Vagina (tissue), 2 donors: ENCODE measurements at places on chromosomes 1 and 21.
A peak's percentile ranks its signal among the peaks of the same experiment; 100 is the strongest.

DNA sequence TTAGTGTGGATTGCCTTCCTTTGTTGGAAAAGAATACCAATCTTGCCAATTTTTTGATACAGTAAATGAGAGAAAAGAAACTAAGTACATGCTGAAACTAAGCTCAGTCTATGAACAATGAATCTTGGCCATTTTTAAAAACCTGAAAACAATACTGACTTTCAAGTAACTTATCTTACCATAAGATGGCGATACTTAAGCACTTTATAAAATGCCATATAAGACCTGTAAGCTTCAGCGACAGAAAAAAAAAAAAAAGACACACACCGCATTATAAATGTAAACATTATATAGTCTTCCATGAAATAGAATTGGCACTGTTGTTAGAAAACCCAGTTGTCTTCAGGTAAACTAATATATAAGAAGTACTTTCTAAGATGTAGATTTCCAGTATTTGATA lies 3.0 kb downstream of the OLFM3 start:
- DNase-seq: no peak

DNA sequence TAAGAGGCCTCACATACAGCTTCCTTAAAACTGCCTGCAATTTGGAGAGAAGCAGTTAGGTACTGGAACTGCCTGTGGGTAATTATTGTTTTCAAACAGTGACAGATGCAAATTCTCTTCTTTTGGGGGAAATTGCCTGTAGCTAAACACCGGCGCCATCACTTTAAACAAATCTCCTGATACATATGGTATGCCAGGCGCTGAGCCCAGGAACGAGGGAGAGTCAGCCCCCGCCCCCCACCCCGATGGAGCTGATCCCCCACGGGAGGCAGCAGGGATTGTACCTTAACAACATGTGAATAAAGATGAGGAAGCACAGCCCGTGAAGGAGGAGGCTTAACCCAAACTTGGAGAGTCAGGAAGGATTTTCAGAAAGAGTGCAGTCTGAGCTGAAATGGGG lies 7.1 kb downstream of the TMEM51 start:
- DNase-seq: no peak

- peak; percentile 55 for DNase-seq
These were observed 466.2 kb downstream of the CAMTA1 start for GRCh38 chr1:7251454-7251800.

DNA sequence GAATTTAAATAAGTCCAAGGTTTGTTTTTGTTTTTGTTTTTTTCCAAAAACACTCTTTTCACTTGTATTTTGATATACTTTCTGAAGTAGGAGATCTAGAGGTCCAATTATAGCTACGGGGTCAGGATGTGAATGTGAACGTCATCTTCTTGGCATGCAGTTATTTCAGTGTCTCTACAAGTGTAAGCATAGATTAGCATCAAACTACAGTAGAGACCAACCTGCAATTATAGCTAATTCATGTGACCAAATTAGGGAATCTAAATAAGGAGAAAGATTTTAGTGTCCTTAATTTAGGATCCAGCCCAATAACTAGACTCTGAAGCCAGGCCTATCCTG lies 107.3 kb upstream of the PALMD start:
- no peak for DNase-seq

GRCh38 chr1:17097147-17097546 lies 22.1 kb downstream of the PADI2 start:
- DNase-seq: no peak

DNA sequence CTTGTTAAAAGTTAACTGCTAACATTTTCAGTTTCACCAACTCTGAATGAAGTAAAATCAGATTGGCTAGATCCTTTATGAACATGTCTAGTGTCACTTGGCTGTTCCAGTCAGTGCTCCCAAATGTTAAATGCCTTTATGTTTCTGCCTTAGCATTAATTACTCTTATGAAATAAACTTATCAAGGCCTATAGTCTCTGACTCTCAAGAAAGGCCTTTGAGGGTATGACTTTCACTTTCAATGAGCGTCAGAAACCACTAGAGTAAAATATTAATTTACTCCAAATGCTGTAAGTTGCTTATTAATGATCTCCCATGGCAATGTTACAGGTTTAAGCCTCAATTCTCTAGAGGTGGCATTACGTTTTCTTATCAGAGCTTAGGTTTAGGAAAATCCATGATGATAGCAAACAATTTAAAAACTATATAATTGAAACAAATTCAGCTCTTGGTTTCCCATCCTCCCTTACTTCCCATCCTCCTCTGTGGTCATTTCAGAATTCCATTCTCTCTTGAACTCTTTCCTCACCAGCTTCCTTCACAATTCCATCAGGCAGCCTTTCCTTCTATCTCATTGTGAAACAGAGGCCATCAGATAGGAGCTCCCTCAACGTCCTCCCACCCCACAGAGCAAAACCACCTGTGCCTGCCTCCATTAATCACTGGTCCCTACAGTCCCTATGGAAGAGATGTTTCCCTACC lies 108.6 kb upstream of the COP1 start:
- no peak for DNase-seq

DNA sequence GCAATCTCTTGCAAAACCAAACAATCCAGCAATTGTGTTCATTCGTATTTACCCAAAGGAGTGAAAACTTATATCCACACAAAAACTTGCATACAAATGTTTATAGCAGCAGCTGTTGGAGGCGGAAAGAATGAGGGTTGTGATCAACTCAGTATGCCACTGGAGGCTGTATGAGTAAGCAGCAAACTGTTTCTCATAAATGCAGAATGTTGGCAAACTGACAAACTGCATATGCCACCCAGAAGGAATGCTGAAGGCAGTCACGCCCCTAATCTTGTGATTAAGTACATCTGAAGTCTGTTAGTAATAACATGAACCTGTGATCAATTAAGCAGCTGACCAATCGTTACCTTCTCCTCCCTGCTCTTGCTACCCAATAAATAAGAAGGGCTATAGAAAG lies 60.5 kb upstream of the CR2 start:
- no peak for DNase-seq

DNA sequence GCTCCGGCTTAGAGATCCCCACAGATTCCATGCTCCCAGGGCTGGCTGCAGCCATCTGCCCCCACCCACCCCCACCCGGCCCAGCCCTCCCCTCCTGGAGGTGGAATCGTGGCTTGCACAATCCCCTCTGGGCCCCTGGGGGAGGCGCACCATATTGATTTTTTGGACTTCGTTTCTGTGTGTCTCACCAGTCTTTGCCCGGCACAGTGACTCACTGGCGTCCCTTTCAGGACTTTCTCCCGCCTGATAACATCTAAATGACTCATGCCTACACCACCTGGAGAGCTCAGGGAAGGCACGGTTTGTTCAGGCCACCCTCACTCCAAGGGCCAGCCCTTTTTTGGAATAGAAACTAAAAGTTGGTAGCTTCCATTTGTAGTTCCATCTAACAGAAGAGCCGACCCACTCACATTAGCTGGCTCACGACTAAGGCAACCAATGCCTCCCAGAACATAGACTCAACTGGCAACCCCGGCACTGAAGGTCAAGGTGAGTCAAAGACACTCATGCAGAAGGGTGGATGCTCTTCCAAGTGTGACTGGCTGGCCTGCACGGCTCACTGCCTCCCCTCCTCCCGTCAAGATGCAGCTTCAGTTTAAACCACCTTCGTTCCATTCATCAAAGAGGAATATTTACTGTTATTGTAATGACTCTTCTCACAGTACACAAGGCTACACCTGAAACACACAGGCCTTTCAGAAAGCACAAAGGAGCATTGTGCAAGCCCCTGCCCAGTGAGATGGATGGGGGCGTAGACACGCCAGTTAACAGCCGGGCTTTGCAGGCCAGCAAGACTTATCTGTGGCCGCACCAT lies 18.1 kb upstream of the ETS2 start:
- DNase-seq: no peak

- DNase-seq: peak; percentile 25
These were observed 27.1 kb upstream of the CNIH3 start for GRCh38 chr1:224589006-224589405.

DNA sequence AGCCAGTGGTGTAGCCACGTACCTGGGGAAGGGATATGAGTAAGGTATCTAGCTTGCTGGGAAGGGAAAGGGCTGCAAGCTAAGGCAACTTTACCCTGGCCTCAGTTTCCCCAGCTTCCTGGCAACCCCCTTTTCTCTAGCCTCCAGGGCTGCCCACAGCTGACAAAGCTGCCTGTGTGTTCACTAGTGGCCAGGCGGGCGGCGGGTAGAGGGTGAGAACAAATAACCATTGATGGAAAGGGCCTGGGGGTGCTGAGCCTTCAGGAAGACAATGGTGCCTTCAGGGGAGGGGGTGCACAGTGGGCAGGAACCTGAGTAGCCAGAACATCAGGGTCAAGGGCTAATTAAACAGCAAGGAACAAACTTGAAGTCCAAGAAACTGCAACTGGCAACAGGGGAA lies 6.1 kb downstream of the CERS2 start:
- no peak for DNase-seq

GRCh38 chr1:51328926-51329325 lies 1.4 kb downstream of the TTC39A start:
- no peak for DNase-seq

- DNase-seq: no peak
These were observed 37.3 kb downstream of the SNRPE start for GRCh38 chr1:203898458-203899352.

DNA sequence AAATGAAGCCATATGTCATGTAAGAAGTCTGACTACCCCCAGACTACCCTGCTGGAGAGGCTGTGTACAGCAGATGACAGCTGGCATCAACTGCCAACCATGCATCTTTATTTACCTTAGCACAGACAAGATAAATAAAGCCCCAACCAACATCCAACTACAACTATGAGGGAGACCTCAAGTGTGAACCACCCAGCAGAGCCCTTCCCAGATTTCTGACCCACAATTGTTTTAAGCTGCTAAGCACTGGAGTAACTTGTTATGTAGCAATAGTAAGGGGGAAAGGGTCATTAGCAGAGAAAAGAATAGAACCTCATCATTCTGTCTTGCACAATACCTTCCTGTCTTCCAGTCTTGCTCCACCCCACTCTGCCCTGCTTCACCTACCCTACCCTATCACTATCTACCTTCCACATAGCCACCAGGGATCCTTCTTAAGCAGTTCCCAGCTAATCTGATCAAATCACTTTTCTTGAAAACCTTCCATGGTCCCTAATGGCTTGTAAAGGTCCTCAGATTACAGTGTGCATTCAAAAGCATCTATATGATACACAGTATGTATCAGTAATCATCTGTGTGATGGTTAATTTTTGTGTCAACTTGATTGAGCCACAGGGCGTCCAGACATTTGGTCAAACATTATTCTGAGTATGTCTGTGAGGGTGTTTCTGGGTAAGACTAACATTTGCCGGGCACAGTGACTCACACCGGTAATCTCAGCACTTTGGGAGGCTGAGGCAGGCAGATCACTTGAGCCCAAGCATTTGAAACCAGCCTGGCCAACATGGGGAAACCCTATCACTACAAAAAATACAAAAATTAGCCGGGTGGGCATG lies 19.6 kb upstream of the RBM15 start:
- DNase-seq: no peak

DNA sequence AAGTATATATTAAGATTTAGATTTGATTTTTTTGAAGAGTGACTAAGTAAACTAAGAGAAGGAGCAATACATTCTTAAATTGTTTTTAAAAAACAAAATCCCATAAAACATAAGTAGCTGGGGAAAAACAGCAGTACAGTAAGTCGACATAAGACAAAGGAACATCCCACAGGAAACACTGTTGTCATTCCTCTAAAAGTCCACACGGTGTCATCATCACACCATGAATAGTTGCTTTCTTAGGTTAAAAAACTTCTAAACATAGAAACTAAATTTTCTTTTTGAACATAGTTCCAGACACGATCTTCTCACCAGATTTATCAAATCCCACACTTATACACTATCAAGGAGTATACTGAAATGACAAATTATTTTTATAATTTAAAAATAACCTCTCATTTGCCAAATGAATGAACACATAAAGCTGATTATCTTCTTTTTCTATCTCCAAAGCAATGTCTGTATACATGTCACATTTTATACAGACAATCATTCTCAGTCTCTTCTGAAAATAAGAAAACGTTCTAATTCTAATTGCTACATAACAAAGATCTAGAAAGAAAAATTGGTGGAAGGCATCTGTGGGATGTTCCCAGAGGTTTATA lies 15.8 kb downstream of the ODF2L start:
- no peak for DNase-seq

DNA sequence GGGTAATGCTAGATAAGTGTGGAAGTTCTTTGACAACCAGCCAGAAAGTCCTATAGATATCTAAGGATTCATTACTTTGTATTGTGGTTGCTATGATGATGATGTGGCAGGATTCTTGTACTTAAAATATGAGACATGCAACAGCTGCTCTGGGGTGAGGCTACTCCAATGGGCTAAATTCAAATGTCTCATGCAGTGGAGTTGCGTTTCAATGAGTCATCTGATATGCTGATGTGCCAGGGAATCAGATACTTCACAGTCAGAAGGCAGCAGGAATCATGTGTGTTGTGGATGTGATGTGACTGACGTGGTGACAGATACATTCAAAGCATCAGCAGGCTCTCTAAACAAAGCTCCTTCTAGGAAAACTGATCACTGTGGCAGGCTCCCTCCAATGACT lies 66.5 kb downstream of the TSEN15 start:
- no peak for DNase-seq

- no peak for DNase-seq
These were observed 10.1 kb upstream of the SERTAD4 start for GRCh38 chr1:210222340-210223006.

DNA sequence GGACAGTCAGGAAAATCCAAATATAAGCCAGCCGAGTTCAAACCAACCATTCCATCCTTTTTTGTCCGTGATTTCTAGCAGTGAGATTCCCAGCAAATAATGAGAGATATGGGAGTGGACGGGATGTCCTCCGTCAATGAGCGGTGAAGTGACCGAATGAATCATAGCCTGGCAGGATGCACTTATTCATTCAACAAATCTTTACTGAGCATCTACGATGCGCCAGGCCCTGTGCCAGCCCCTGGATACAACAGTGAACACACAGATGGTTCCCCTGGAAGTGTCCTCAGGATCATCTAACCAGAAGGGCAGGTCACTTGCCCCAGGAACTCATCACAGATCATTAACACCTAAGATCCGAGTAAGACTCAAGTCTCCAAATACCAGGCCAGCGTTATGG lies 8.2 kb upstream of the PLEKHA6 start:
- no peak for DNase-seq

DNA sequence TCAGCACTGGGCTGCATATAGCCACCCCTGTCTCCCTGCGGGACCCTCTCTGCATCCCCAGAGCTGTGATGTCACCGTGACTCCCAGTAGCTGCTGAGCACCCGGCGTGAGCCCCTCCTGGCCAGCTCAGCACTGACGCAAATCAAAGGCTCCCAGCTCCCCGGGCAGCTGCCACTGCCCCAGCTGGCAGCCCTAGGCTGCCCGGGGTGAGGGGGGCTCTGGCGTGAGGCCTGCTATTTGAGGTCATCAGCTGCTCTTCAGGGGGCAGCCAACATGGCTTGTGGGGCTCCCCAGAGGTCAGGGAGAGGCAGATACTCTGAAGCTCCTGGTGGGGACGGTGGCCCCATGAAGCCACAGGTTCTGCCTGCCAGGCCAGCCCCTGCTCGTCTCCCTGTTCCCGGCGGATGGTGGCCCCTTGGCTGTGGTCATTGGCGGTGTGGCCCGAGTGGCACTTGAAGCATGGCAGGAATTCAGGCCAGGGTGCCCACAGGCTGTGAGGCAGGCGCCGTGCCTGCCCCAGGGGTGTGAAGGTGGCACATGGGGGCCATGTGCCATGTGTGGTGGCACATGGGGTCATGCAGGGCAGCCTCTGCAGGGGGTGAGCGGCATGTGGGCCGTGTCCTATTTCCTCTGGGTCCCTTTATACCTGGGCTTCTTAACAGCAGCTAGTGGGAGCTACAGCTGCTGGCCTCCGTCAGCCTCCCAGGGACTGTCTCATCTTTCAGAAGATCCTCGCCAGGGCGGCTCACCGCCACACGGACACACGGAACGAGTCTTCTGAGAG lies 85.4 kb downstream of the SIK1 start:
- DNase-seq: no peak

- no peak for DNase-seq
These were observed 2.1 kb downstream of the HEYL start for GRCh38 chr1:39637361-39637760.
